ENCODE measurements at places on chromosomes 5 and 9. TPM values are rescaled to one million over a fixed set of nuclear protein-coding genes. Genes with fewer than 3 reads are reported as not detected.

DNA sequence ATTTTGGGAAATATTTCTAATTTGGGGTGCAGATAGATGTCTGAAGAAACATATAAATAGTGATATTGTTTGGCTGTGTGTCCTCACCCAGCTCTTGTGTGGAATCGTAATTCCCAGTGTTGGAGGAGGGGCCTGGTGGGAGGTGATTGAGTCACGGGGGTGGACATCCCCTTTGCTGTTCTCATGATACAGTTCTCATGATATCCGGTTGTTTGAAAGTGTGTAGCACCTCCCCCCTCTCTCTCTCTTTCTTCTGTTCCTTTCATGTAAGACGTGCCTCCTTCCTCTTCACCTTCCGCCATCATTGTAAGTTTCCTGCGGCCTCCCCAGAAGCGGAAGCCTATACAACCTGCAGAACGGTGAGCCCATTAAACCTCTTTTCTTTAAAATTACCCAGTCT, 11.4 kb upstream of the ADAMTS16 start:
- DNase-seq = no peak

GRCh38 chr5:146731909-146732659, 146.5 kb downstream of the PPP2R2B start:
- no peak for DNase-seq

Gene NMUR2
- not detected for total RNA-seq

GRCh38 chr9:114153761-114154599, 1.4 kb upstream of the COL27A1 start:
- peak; percentile 14 for DNase-seq

GRCh38 chr9:18721267-18721994, 247.5 kb downstream of the ADAMTSL1 start:
- DNase-seq = no peak

- no peak for DNase-seq
These were observed 321.5 kb downstream of the BRINP1 start for GRCh38 chr9:119047513-119048307.

Gene PHF24
- total RNA-seq = 0.30 TPM

DNA sequence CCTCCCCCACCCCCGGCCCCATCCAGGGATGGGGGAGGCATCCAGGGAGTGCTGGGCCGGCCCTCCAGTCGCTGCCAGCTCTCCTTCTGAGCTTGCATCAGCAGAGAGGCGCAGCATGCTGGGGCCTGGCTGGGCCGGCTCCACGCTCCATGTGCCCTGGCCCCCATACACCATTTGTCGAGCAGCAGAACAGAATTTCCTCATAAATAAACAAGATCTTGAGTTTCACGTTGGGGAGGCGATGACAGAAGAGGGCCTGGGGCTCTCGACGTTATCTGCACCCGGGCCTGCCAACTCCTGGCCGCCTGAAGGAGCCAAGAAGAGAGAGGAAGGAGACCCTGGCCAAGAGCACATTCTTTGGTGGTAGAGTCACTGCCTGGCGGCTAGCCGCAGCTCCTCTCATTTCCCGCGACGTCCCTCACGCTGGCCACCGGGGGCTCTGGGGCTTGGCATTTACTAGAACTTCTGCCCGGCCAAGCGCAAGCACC, 177.0 kb downstream of the FGF18 start:
- no peak for DNase-seq

Gene SERF1A
- 6.8 TPM for total RNA-seq

- DNase-seq = no peak
These were observed 6.8 kb downstream of the SLC24A2 start for GRCh38 chr9:19782005-19782404.

GRCh38 chr5:139924294-139925215, 118.5 kb downstream of the NRG2 start:
- DNase-seq = no peak

DNA sequence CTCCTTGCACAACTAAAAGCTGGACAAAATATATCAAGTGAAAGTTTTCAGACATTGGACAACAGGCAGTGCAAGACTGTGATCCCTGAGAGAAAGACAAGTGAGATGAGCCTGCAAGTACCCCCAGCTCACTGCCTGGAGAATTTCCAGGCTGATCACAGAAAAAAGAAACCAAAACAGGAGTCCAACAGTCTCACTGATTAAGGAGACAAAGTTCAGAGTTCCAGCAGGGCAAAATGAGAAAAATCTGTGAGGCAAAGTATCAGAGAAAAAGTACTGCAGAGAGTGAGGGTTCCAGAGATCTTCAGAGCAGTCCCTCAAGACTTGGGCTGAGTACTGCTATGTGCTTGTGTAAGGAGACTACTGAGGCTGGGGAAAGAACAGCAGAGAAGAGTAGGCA, 56.0 kb upstream of the PRSS3 start:
- no peak for DNase-seq

DNA sequence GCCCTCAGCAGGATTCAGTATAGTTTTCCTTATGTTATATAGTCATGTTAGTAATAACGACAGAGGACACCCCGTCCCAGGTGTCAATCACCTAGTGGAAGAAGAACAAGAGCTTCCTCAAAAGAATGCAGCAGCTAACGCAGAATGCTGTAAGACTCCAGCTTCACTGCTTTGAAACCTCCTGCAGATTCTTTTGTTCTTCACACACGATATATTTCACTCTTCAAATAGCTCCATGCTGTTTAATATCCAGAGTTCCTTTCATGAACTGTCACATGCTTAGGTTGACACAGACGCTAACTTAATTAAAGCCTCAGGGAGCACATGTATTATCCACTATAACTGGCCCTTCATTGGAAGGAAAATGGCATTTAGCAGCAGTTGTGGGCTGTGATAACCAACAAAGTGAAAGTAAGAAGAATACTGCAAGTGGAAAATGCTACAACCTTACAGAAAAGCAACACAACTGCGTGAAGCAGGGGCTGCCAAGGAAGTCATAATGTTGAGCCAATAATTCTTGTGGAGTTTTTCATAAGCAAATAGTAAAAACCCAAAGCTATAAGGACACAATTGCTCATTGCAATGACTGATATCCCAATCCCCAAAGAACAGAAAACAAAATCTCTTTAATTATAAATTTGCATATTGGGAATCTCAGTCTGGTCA, 387.5 kb downstream of the PLK2 start:
- no peak for DNase-seq

- DNase-seq = no peak
These were observed 23.1 kb upstream of the MVB12B start for GRCh38 chr9:126303488-126303887.

DNA sequence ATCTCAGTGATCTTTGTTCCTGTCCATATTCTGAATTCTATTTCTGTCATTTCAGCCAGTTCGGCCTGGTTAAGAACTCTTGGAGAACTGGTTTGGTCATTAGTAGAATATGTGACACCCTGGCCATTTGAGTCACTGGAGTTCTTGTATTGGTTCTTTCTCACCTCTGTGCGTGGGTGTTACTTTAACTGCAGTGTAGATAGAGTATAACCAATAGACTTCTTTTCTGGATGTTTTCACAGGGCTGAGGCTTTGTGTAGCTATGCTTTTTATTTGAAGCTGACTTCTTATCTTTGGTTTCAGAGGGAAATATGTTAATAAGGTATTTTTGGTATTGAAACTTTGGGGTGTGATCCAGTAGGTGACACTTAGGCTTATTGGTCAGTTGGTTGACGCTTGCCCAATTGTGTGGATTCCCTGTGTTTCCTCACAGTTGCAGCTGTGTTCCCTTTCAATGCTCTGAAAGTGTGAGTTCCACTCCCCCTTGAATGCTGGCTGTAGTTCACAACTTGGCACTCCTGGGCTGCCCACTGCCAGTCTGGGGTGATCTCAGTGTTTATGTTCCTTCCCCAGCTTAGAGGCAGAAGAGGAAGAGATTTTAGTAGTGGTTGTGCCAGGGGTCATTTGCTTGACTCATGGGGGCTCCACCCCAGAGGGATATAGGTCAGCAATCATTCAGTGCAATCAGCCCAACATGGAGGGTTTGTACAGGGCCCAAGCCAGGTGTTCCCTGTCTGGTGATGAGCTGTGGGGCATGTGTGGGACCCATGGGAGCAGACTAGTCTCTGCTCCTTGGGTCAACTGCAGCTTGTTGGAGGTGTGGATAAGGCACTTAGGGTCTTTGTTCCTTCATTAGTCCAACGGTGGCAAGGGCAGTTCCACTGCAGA, 34.9 kb upstream of the TEK start:
- no peak for DNase-seq

DNA sequence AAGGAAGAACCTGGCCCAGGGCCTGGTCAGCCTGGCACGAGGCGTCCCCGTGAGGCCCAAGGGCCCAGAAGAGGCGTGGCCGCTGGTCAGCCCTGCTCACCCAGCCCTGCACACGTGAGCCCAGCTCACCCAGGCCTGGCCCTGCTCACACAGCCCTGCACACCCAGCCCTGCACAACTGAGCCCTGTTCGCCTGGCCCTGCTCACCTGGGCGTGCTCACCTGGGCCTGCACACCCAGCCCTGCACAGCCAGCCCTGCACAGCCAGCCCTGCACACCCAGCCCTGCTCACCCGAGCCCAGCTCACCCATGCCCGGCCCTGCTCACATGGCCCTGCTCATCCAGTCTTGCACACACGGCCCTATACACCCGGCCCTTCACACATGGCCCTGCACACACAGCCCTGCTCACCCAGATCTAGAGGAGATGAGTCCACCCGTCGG, 2.1 kb downstream of the ZDHHC11 start:
- DNase-seq = no peak

DNA sequence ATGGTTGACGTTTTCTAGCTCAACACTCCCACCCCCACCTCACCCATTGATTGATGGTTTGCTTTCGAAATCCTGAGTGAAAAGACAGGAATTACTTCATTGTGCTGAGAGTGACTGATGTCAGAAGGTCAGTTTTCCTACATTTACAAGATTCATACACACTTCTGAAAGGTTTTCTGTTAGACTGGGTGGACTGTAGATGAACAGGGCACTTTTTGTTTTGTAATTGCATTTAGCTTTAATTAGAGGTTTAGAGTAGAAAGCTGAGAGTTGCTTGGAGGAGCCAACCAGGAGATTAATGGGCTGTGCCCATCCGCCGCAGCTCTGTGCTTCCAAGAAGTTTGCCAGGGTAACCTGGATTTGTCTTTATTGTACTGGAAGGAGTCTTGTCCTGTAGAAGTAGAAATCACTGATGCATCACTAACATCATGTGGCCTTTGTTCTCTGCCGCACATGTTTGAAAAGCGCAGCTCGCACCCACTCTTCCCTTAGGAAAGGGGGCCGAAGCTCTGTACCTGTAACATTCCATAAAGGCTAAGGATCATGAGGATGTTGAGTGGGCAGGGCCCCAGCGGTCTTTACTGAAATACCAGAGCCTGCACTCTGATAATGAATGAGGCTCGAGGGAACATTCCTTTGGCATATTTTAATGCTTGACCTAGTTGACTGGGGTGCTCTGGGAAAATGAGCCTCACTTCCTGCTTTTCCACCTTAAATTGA, 267.6 kb upstream of the DMRT1 start:
- no peak for DNase-seq

Gene CDC25C
- 8.7 TPM for total RNA-seq

Data from activated naive CD8-positive, alpha-beta T cell treated with anti-CD3 and anti-CD28 coated beads for 36 hours (primary cell).